ENCODE measurements at places on chromosomes 12 and 14. TPM values are rescaled to one million over a fixed set of nuclear protein-coding genes. Genes with fewer than 3 reads are reported as not detected.

The OASL gene
- not detected for total RNA-seq

The MANSC1 gene
- not detected for total RNA-seq

The B4GALNT3 gene
- 33.0 TPM for total RNA-seq

The GON7 gene
- 26.9 TPM for total RNA-seq

The EPYC gene
- not detected for total RNA-seq

The IL22 gene
- not detected for total RNA-seq

The SLC6A15 gene
- total RNA-seq: 24.4 TPM

The ABCC9 gene
- total RNA-seq: 1.2 TPM

The MYH6 gene
- not detected for total RNA-seq

The WASHC4 gene
- 40.9 TPM for total RNA-seq

The GPX2 gene
- not detected for total RNA-seq

The GSG1 gene
- 1.0 TPM for total RNA-seq

GRCh38 chr14:56342494-56342942 lies 224.3 kb downstream of the PELI2 start:
- DNase-seq: peak; percentile 30

GRCh38 chr14:26332966-26333365 lies 264.9 kb downstream of the NOVA1 start:
- no peak for DNase-seq

- DNase-seq: peak; percentile 33
These were observed 53.0 kb downstream of the ATF7IP start for GRCh38 chr12:14418451-14418890.

DNA sequence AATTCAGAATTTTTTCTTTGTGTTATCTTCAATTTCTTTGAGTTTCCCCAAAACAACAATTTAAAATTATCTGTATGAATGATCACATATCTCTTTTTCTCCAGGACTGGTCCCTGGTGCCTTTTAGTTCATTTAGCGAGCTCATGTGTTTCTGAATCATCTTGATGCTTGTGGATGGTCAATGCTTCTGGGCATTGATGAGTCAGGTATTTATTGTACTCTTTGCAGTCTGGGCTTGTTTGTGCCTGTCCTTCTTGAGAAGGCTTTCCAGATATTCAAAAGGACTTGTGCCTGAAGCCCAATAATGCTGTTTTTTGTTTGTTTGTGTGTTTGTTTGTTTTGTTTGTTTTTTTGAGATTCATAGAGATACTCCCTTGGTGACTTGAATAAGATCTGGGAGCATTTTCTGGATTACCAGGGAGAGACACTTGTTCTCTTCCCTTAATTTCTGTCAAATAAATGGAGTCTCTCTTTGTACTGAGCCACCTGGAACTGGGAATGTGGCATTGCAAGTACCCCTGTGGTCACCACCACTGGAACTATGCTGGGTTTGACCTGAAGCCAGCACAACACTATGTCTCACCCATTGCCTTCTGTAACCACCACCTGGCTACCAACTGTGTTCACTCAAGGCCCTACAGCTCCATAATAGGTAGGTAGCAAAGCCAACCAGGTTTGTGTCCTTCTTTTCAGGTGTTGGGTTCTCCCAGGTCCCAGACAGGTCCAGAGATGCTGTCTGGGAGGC lies 56.3 kb downstream of the SLC6A15 start:
- DNase-seq: no peak

DNA sequence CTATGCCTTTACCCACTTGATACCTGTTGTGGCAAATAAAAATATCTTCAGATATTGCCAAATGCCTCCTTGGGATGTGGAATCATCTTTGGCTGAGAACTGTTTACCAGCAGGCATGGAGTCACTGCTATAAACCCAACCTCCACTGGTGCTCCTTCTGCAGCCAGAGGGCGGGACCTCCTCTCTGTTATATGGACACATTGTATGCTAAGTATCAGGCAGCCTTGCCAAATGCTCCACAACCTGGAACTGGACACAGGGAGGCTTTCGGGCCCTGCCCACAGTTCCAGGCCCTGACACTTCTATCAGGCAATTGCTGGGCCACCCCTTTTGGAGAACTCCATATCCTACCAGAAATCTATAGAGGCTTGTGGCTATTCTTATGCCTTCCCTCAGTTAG lies 201.0 kb downstream of the TMX1 start:
- DNase-seq: no peak

- no peak for DNase-seq
These were observed 231.2 kb downstream of the PIK3C2G start for GRCh38 chr12:18492372-18493025.

DNA sequence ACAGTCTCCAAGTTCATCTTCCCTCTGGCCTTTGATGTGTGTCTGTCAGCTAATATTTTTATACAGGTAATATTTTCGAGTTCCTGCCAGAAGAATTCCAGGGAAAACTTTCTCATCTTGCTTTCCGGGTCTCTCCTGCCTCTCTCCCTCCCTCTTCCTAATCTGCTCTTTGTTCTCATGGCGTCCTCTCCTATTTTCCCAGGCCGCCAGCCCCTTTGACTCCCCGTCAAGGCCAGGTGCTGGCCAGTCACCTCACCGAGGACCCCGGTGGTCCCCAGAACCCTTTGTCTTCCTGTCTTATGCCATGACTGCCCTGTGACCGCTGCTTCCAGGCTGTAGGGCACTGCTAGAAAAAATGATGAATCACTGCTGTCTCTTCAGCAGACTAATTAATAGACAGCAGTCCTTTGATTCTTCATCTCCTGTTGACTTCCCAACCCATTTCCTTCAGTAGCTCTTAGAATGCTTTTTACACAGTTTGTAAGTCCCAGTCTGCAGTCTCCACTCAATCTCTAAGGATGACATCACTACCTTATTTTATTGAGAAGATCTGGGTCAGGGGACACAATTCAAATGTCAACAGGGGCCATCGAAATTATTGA lies 40.7 kb downstream of the PPFIBP1 start:
- no peak for DNase-seq

DNA sequence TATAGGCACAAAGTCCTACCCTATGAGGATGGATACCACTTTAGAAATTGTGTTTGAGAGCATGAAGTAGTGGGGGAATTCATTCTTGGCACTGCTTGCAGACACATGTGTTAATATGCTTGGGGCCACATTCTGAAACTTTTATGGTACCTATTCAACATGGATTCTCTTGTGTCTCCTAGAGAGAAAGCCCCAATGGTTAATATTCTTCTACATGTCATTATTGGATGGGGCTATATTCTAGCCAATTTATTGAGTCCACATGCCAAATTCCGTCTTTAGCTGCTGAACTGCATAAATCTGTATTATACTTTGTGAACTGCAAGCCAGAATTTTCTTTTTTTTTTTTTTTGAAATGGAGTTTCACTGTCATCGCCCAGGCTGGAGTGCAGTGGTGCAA lies 140.0 kb downstream of the KICS2 start:
- DNase-seq: no peak

GRCh38 chr14:103732868-103733620 lies 17.4 kb downstream of the ZFYVE21 start:
- no peak for DNase-seq

GRCh38 chr12:29750131-29750927 lies 33.4 kb downstream of the TMTC1 start:
- DNase-seq: no peak

DNA sequence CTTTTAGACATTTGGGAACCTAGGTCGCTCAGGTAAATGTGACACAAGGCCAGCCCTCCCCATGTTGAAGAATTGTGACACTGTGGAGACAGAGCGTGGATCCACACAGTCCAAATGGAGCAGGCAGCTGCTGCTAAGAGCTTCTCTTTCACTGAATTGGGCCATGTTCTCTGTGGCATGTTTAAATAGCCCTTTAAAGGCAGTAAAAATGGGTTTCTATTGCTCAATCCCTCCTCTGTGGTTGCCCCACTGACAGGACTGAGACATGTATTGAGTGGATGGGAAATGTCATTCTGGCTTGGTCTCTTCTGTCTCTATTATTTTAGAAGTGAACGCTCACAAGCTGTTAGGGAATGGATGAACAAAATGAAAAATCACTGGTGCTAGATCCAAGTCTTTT lies 84.0 kb upstream of the PRICKLE1 start:
- no peak for DNase-seq

GRCh38 chr14:64388533-64389285 lies 556 bp downstream of the MTHFD1 start:
- peak; percentile 39 for DNase-seq

DNA sequence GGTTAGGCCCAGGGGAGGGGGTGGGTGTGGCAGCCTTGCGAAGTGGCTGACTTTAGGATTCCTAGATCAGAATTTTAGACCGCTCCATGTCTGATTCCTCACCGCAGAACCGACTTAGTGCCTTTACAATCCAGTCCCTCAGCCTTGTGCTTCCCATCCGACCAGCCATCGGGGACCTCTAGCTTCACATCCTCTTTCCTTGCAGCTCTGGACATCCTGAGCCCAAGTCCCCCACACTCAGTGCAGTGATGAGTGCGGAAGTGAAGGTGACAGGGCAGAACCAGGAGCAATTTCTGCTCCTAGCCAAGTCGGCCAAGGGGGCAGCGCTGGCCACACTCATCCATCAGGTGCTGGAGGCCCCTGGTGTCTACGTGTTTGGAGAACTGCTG lies 557 bp downstream of the COPS7A start:
- DNase-seq: no peak

DNA sequence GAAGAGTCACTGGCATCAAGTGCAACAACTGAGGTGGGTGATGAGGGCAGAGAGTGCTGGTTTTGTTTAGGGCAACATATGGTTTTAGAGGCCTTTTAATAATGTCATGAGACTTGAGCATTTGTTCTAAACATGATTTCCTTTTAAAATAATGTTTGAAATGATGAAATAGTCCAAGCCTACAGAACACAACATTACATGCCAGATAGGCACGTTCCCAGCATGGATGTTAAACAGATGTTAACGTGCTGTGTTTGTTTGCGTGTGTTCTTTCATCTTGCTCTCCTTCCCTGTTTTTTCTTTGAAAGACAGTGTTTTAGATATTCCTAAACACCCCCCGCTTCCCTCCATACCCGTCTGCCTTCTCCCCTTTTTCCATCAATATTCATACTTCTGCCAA lies 82.3 kb downstream of the RGS6 start:
- no peak for DNase-seq

DNA sequence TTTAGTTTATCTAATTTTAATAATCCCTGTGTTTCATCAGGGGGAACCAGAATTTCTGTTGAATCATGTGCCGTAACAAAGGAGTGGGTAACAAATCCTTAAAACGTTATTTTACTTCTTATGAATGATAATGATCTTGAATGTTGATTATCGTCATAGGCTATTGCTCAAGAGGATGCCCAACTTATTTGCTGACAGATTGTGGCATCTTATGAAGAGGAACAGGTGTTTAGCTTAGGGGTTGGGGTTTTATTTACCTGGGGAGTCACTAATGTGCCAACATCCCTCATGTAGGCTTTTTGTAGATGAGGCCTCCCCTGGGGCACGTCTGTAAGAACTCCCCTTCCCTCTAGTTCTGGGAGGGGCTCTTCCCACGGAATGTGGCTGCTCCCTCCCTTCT lies 32.4 kb upstream of the TMX1 start:
- no peak for DNase-seq

GRCh38 chr14:60508707-60509437 lies at the start of gene SIX6:
Gene SIX6, plus strand, starts transcription at chr14:60509146. Its CDS starts 253 bp downstream, at chr14:60509399.
- DNase-seq: no peak

DNA sequence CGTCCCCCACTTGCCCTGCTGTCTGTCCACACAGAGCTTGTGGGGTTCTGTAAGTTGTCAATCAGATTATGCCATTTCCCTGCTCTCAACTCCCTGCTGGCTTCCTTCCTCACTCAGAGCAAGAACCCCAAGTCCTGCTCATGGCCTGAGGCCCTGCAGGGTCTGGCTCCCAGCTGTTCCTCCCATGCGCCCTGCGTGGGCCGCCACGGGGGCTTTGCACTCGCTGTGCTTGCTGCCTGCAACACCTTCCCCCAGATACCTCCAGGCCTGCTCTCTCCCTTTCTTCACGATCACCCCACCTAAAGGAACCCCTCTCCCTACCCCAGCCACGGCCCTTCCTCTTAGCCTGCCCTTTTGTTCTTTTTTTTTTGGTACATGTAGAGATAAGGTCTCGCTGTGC lies 234.6 kb downstream of the AACS start:
- DNase-seq: no peak

- no peak for DNase-seq
These were observed 28.3 kb downstream of the FRMD6 start for GRCh38 chr14:51680031-51680430.

- peak; percentile 93 for DNase-seq
These were observed at the start of gene DPF3 for GRCh38 chr14:72893636-72894322. Gene DPF3, minus strand, starts transcription at chr14:72894101. Its CDS starts 13 bp downstream, at chr14:72894088.

DNA sequence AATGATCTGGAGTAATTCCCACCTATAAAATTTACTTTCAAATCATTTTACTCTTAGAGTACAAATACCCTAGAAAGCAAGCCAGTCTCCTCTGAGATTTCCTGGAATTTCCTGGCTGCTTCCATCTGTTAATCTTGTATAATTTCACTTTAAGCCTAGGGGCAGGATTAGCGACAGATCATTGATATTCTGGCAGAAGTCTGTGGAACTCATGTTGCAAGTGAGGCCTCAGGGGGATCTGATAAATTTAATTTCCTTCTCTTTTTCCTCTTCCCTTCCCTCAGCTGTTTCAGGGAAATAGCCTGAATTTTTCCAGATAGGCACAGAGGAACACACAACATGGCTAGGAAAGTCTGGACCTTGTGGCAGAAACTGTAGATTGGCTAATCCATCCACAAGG lies 5.9 kb upstream of the KRT6A start:
- no peak for DNase-seq

DNA sequence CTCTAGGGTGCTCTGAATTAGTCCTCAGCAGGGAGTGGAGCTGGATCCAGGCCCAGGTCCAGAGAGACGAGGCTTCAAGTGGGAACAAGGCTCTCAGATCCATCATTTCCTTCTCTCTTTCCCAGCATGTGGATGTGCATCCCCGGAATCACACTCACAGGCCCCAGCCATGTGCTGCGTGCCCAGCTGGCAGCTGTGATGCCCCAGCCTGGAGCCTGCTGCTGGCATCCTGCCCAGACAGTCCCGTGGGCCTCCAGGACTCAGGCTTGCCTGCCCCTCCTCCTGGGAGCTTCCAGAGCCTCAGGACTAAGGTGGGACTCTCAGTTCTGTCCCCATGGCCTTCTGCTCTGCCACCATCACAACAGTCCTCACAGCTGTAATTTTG lies 6.2 kb upstream of the KRT84 start:
- peak; percentile 37 for DNase-seq

- no peak for DNase-seq
These were observed 34.1 kb downstream of the ITGA7 start for GRCh38 chr12:55673638-55674037.

DNA sequence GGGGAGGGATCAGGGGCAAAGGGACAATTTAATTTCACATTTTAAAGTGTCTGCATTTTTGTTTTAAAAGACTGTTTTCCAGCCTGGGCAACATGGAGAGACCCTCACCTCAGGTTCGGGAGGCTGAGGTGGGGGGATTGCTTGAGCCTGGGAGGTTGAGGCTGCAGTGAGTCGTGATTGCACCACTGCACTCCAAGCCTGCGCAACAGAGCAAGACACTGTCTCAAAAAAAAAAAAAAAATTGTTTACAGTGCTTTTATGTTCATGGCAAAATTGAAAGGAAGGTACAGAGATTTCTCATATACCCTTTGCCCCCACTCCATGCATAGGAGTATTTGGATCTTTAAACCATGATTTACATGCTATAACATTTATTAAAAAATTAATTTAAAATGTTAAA lies 16.4 kb upstream of the HVCN1 start:
- no peak for DNase-seq
